Inflammatory macrophage (primary cell): ENCODE measurements at places on chromosomes 4 and X.

DNA sequence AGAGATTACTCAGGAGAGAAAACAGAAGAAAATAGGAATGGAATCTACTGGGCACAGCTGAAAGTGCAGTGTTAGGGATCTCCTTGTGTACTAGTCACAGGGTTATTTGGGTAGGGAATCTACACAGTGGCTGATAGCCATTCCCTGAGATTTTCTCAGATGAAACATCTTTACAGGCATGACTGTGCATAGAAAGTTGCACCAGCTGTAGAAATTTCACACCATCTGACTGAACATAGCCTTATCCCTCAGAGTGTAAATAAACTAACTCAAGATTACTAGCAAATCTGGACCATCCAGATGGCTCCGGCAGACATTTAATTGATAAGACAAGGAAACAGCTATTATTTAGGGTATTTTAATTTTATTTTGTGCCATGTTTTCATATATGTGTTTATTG lies 2053.5 kb upstream of the TENM3 start:
- DNase-seq: no peak

DNA sequence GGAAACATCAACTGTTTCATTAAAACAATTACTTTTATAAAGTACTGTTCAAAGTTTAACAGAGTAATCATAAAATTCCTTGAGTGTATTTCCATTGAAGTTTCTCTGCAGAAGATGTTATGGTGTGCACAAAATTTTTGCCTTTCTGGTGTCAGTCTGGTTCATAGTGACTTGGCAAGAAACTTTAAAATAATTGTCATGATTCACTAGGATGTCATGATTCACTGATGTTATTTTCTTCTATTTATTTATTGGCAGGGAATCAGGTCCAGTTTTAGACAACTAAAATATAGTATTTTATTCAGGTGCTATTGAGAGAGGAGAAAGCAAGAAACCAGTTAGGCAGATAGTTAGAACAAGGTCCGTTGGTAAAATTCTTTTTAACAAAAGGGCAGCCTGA lies 3.8 kb downstream of the UGT2A1 start:
- DNase-seq: no peak

DNA sequence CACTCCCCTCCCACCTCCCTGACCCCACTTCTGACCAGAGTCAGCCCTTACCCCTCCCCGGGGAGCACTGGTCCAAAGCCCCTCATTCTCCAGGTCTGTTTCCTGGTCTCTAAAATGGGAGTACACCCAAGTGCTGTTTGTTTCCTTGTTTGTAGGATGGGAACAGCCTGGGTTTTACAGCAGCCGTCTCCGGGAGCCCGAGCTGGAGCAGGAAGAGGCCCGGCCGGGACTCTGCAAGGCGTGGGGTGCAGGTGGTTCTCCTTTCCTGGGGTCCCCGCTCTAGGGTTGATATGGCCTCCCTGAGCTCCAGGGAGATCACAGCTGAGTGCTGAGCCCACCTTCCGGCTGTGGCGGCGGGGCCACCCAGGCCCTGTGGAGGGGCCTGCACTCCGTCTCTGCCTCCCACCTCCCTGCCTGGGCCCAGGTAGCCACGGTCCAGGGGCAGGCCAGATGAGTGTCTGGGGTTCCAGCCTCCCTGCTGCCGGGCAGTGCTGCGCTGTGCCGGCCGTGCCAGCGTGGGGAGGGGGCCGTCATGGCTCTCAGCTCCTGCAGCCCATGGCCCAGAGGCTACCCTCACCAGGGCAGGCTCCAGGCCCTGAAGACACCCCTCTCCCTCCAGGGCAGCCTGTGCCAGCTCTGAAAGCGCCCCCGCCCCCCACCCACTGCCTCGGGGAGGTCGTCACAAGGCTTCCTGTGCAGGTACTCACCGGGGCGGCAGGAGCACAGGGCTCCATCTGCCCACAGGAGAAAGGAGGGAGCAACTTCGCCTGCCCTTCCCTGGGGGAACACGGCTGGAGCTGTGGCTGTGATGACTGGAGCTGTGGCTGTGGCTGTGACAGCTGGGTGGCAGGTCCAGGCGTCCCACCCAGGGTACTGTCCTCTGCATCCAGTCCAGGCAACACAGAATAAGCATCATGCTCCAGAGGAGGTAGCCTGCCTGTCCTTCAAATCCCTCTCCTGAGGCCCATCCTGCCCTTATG lies 98.8 kb downstream of the ADRA2C start:
- no peak for DNase-seq

GRCh38 chr4:185880571-185880970 lies 68.6 kb upstream of the SORBS2 start:
- DNase-seq: no peak

DNA sequence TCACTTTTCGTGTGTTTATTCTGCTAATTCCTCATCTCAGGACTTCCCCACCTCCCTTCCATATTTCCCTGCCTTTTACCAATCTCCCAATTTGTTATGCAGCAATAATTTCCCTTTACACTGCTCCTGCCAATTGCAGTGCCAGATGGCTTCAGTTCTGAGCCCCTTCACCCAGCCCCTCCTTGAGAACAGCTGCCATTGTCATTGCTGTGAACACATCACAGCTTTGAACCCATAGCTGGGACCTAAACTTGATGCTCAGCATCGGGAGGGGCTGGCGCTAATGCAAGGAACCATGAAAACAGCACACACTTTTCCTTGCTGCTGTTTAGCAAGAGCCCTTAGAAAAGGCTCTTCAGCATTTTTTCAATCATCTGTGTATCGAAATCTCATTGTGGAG lies 104.9 kb downstream of the ALPK1 start:
- no peak for DNase-seq

DNA sequence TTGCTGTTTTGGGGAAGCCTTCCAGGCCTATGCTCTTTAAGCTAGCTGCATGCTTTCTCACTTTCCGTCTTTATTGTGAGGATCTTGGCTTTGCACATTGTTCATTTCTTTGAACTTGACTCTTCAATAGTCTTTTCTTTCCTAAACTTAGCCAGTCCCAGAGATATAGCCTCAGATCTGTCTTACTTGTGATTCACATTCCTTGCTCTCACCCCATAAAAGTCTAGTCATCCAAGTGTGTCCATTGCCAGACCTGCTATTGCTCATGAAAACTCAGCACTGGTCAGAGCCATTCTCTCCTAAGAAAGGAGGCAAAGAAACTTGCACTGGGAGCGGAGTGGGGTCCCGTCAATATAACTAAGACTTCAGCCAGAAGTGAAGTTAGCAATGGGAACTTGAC lies 275.0 kb upstream of the CTSO start:
- DNase-seq: no peak

GRCh38 chr4:7422898-7423180 lies 11.9 kb downstream of the PSAPL1 start:
- DNase-seq: no peak

GRCh38 chr4:25160714-25161592 lies 704 bp upstream of the SEPSECS start:
- no peak for DNase-seq

DNA sequence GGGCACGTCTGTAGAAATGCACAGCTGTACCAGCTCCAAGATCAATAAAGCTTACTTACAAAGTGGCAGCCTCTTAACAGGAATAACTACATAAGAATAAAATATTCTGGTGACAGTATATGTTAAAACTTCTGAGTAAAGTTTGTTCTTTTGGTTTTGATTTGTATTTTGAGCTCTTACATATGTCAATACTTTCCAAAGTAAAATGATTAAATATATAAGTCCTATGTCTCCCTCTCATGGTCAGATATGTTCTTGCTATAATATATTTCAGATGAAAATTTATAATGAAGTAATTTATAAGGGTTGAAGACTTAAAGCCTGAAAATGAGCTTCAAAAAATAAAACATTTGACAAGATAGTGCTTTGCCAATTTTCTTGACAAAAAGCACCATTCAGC lies 254.4 kb downstream of the NPFFR2 start:
- no peak for DNase-seq

DNA sequence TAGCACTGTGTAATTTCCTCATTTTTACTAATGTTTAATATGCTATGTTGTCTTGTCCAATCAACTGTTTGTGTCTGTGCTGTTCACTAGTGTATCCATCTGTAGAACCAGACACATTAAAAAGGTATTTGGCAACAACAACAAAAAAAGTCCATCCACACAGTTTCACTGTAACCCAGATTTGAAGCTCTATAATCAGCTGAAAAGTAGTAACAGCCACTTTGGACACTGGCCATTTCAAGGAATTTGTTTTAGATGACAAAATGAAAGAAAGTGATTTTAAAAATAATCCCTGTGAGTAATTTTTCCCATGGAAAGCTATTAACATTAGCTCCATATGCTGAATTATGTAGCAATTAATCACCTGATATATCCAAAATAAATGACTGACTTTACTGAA lies 2.2 kb upstream of the FBXL5 start:
- DNase-seq: no peak

DNA sequence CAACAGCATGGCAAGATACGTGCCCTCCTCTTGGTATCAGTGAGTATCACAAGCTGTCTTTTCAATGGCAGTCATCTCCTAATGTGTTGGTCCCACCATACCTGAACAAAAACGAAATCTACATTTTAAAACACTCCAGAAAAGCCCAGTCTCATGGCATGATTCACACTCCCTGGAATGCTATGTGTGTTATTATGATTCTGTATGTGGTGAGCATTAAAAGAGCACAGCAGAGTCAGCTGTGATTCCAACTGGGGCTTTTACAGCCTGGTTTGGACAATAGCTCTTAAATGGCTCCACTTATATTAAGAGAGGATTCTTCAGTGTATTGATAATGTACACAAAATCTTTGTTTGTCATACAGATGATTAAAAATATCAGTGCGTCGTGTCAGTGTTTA lies 274.1 kb upstream of the GK2 start:
- DNase-seq: no peak

GRCh38 chrX:37958525-37959211 lies 47.7 kb upstream of the SYTL5 start:
- DNase-seq: no peak

DNA sequence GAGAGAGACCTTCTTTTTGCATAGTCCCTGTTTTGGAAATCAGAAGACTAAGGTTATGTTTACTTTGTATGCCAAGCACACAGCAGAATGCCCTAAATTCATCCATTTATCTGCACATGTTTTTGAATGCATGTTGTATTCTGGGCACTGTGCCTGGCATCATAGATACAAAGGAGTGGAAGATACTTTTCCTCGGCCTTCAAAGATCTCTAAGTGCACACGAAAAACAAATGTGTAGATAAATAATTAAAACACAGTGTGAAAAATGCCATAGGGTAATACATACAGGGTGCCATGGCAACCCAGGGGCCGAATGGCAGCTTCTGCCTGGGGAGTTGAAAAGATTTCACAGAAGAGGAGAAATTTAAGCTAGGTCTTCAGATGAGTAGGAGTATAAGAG lies 390.6 kb upstream of the ATOH1 start:
- no peak for DNase-seq

GRCh38 chrX:134365904-134366303 lies 94.1 kb upstream of the HPRT1 start:
- no peak for DNase-seq
